ENCODE measurements at places on chromosomes 4 and X.

GRCh38 chrX:40107291-40108161, 9.8 kb upstream of the BCOR start:
- peak; percentile 75 for DNase-seq

DNA sequence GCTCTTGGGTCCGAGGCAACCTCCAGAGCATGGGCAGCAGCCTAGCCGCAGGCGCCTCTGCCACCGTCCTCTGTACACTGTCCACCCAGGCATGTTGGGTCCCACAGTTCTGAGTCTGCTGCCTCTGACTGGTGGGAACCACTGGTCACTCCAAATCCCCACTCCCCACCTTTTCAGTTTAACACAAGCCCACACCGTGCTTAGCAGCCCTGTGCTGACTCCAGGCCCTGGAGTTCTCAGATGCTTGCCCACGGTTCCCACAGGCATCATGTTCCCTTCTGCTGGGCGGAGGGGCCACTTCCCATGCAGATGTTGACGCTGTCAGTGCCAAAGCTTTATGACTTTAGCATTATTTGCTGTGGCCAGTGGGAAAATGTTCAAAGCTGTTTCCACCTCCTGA, 104.5 kb downstream of the SCD5 start:
- DNase-seq, result no peak

DNA sequence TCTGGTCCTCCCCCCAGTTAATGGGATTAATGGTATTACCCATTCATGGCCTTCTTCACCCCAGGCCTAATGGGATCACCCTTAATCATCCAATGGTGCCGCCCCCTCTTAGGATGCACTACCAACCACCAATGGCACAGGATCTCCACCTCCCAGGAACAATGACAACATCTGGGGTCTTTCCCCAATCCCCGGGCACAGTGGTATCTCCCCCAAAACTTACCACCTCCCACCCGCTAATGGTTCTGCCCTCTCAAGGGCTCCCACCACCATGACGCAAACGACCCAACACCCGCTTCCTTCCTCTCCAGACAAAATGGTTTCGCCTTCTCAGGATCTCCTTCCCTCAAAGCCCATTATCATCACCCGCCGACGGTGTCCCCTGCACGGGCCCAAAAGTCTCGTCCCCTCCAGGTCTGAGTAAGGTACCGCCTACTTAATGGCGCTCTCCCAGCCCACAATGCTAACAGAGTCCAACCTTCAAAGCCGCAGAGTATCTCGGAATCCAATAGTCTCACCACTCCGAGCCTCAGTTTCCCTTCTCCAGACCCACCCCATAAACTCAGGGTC, 458 bp downstream of the GRIPAP1 start:
- peak; percentile 88 for DNase-seq

GRCh38 chr4:138158746-138159297, 83.3 kb downstream of the SLC7A11 start:
- DNase-seq, result no peak

DNA sequence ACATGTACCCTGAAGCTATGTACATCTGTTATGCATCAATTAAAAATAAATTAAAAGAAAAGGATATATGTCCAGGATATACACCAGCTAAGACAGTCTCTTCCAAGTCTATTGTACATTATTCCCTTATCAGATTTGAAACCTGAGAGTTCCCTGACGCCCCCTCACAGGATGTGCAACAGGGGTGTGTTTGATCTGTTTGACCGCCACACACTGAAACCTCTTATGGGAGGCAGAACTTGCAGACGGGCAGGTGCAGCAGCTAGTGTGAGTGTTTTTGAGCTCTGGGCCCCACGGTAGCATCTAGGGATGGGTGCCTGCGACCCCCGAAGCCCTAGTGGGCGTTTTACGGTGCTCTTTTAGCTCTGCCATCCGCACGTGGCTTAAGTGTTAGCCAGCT, 4.7 kb downstream of the XG start:
- DNase-seq, result no peak

GRCh38 chr4:151853034-151853433, 92.2 kb upstream of the GATB start:
- no peak for DNase-seq

- DNase-seq, result no peak
Measured at GRCh38 chr4:152200511-152201333, 335.2 kb downstream of the FBXW7 start.

DNA sequence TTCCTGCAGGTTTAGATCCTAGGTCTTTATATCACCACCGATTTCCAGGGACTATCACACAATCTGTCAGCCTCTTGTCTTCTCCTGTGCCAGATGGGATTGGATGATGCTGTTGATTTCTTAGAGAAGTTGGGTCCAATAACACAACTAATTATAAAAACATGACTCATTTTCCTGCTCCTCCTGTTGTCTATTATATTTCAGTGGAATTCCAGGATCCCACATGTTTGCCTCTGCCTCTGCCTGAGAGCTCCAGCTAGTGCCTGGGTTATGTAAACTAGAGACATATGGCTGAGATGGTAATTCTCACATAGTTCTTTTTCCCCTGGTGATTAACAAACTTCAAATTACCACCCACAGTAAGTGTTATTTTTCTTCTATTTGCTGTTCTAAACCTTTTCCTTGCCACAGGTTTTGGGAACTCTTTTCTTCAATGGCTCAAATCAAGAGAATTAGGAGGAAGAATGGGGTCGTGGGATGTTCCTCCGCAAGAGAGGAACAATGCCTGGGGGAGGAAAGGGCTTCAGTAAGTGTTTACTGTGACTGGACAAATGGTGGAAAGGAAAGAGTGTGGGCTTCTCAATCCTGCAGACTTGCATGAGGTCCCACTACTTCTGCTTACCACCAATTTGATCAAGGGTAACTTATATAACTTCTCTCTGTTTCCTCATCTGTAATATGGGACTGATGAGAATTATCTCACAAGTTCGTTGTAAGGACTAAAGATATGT, 3.4 kb upstream of the HOPX start:
- peak; percentile 91 for DNase-seq

GRCh38 chr4:95165926-95166524, 382.7 kb downstream of the UNC5C start:
- peak; percentile 53 for DNase-seq

GRCh38 chr4:6322761-6323566, 53.3 kb downstream of the WFS1 start:
- DNase-seq, result no peak

DNA sequence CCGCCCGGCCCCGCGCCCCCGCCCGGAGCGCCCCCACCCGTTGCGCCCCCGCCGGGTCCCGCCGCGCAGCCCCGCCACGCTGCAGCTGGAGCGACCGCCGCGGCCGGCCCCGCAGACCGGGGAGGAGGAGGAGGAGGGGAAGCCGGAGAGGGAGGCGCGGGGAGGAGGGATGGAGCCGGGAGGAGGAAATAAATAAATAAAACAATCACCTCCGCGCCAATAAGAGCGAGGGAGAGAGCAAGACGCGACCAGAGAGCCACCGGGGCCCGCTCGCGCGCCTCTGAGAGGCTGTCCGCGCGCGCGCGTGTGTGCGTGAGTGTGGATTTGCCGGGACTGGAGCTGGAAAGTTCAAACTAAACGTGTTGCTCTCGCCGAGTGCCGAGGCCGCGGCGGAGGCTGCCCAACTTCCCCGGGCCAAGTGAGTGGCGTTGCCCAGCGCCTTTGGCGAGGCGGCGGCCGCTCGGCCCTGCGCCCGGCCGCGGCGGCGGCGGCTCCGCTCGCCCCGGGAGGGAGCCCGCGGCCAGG, 2184.4 kb upstream of the TENM3 start:
- peak; percentile 50 for DNase-seq

DNA sequence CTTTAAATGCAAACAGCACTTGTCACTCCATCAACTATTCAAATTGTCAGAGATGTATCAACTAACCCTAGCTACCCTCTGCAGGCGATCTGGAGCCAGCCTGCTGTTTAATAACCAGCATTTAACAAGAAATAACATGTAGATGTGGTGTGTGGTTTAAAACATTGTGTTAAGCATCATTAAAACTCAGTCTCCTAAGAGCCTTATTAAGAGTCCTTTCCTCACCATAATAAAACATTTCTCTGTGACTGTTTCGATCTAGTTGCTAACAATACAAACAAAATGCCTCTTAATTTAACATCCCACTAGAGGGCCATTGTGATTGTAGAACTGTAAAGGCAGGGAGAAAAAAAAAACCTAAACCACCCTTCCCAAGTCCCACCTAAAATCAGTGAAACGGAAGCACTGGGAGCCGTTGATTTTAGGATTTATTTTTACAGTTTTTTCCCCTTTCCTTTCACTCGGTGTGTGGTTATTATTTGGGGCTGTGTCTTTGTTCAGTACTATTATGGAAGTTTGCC, 708.6 kb downstream of the C4orf33 start:
- no peak for DNase-seq

DNA sequence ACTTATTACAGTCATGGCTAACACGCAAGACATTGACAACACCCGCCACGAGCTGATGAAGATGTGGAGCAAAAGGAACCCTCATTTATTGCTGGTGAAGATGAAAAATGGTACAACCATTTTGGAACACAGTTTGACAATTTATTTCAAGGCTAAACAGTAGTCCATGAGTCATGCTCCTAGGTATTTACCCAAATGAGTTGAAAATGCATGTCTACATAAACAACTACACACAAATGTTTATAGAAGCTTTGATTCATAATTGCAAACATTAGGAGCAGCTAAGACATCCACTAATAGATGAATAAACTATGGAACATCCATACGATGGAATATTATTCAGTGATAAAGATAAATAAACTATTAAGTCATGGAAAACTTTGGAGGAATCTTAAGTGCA, 580.1 kb downstream of the RAPGEF2 start:
- DNase-seq, result no peak

GRCh38 chr4:183360161-183360919, 38.1 kb upstream of the CLDN24 start:
- no peak for DNase-seq

DNA sequence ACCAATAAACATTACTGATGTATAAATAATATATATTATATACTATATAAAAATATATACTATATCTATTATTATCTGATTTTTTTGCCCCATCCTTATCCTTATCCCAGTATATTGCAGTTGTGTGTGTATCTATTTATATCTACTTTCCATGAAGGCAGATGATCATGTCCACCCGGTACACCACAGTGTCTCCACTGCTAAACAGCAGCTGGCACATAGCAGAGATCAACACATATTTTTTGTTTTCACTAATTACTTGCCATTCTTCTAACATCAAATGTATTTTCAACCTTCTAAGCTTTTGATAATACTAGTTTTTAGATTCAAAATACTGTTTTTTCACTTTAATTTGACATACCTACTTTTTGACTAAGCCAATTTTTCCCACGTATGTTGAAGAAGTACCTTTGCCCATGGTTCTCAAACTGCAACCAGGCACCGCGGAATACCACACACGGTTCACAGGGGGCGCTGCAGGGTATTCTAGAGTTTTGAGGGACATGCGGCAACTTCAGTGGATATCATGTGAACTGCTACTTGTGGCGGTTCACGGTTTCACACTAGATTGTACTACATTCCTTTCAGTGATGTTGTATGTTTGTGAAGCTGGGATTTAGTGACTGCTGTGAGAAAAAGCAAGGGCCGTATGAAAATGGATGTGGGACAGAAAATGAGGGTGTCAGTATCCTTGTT, 182.5 kb upstream of the NPY2R start:
- no peak for DNase-seq

- peak; percentile 74 for DNase-seq
Measured at GRCh38 chrX:148771440-148771839, 271.0 kb downstream of the AFF2 start.

DNA sequence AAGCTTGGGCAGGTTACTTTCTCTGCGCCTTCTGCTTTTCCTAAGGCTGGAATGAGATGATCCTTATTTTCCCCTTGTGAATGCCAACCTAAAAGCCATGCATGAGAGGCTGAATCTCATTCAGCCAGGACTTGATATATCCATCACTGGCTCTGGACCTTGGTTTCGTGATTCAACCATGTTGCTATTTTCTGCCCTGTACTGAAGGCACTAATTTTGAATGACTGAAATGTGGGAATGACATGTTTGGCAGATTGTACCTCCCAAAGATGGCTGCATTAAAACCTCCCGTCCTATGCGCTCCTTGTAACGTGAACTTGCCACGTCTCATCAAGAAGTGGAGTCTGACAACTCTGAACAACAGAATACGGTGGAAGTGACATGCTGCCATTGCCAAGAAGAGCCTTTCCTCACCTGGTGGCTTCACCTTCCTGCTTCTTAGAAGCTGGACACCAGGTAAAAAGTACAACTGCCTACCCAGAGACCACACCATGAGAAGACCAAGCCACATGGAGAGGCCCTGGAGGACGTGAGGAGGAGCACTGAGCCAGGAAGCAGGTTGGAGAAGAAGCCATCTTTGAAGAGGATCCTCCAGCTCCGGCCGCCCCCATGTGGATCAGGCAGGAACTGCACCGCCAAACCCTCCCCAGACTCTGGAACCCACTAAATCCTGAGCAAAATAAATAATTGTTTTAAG, 174.5 kb downstream of the NSUN7 start:
- peak; percentile 50 for DNase-seq

DNA sequence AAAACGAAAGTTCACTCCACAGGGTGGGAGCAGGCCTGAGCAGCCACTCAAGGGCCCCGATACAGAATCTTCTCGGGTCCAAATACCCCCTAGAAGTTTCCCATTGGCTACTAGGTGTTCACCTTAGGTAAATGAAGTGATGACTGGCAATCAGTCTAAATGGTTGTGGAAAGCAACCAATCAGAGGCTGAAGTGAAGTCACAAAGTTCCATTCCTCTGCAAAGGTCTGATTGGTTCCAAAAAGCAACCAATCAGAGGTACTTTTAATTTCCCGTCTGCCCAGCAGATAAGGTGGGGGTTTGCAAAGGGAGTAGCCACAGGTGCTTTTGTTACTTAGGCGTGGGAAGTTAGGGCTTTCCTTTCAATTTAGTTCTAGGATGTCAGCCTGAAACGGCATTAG, 58.2 kb upstream of the NKAP start:
- no peak for DNase-seq

DNA sequence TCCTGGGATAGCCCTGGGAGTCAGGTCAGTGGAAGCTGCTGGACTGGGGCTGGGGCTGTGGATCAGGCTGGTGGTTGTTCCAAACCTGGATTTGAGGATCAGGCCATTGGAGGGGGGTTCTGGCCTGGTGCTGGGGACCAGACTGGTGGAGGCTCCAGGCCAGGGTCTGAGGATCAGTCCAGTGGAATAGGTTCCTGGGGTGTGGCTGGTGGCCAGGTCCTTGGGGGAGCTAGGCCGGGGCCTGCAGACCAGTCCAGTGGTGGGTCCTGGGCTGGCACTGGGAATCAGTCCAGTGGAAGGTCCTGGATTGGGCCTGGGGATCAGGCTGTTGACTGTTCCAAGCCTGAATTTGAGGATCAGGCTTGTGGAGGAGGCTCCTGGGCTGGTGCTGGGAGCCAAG, 8.0 kb downstream of the ARMCX4 start:
- DNase-seq, result no peak

- DNase-seq, result no peak
Measured at GRCh38 chrX:72110051-72110875, 21.5 kb downstream of the RTL5 start.

DNA sequence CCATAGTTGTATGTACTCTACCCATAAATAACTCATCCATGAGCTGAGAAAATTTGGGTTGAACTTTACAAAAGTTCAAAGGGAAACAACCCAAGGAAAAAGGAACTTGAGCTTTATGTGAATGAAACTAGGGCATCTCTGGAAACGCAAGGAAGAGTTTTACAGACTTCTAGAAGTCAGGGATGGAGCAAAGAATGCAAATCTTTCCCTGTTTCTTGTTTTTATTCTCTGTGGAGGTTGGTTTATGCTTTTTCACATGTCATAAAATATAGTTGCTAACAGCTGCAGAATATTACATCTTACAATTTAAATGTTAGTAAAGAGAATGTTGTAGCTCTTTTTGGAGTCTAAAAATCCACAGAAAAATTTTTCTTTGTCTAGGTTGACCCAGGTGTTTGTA, 754.1 kb downstream of the PCDH7 start:
- DNase-seq, result no peak
